ENCODE measurements at places on chromosomes 3 and 15. TPM values are rescaled to one million over a fixed set of nuclear protein-coding genes. Genes with fewer than 3 reads are reported as not detected.

GRCh38 chr15:80699981-80700380, 4.9 kb downstream of the ABHD17C start:
- DNase-seq: no peak

DNA sequence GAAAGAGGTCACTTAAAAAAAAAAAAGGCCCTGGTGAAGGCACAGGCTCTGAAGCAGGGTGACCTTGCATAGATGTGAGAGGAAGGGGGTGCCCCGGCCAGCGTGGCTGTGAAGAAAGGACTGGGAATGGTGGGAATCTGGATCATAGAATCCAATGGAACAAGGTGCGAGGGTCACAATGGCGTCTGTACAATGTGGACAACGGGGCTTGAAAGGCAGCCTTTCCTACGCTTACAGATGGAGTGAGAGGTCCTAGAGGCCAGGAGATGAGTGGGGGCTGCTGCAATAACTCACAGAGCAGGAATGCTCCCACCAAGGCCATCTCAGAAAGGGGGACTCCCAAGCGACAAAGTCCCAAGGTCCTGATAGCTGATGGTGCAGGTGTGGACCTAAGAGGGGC, 162.2 kb downstream of the ATP10A start:
- no peak for DNase-seq

DNA sequence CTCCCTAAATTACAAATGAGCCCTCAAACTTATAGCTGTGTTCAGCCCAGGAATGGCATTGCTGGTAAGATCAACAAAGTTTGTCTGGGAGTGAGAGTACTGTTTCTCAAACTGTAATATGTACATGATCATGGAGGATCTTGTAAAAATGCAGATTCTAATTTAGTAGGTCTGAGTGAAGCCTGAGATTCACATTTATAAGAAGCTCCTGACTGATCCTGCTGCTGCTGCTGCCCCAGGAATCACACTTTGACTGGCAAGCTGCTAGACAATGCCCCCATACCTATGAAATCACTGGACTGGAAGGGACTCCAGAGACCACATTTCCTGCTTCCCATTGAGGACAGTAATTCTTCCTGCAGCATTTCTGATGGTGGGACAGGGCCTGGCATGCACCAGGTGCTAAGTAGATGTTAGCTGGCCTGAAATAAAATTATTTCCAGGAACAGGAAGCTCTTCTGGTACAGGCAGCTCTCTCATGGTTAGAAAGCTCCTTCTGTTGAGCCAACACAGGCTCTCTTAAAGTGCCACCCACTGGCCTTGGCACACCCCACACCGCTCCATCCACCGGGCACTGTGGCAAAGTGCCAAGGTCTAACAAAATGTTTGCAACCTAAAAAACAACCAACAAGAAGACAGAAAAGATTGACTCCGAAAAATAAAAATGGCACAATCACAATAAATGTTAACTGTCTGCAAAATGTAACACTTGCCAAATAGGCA, 36.7 kb upstream of the ZNF710 start:
- DNase-seq: no peak

- no peak for DNase-seq
Measured at GRCh38 chr15:40647523-40647922, 47.5 kb upstream of the RAD51 start.

- DNase-seq: no peak
Measured at GRCh38 chr3:134313847-134314587, 60.2 kb downstream of the AMOTL2 start.

GRCh38 chr3:113174801-113175485, 36.4 kb upstream of the BOC start:
- DNase-seq: peak; percentile 80

- no peak for DNase-seq
Measured at GRCh38 chr15:40054605-40054854, 15.5 kb upstream of the SRP14 start.

DNA sequence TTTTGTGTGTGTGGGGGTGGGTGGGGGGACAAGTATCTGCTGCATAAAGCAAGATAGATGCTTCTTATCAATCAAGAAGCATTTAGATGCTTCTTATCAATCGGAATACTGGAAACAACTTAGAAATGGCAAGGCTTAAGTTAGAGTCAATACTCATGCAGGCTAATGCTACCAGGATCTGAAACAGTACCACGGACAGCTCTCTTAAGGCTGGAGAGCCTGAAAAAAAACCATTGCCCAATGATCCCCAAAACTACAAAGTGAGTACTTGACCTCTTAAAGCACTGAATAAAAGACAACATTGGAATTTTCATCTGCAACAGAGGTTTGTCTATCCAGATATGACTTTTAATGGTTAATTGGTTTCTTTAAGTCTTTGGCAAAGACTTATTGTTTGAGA, 262.3 kb downstream of the GAP43 start:
- DNase-seq: peak; percentile 15

DNA sequence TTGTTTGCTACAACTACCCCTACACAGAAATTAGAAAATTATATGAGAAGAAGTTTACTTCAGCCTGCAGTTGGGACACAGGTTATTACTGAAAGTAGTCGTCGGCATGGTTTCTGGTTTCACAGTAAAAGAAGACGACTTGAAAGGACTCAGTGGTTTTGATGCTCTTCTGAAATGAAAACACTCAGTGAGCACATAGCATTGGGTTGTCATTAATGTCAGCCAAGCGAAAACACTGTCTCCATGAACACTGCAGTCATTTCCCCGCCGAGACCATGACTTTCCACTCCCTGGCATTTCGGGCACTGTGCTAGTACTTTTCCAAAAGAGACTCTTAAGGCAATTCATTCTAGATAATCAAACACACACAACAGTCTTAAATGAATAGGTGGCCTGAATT, 69.2 kb upstream of the ICE2 start:
- no peak for DNase-seq

DNA sequence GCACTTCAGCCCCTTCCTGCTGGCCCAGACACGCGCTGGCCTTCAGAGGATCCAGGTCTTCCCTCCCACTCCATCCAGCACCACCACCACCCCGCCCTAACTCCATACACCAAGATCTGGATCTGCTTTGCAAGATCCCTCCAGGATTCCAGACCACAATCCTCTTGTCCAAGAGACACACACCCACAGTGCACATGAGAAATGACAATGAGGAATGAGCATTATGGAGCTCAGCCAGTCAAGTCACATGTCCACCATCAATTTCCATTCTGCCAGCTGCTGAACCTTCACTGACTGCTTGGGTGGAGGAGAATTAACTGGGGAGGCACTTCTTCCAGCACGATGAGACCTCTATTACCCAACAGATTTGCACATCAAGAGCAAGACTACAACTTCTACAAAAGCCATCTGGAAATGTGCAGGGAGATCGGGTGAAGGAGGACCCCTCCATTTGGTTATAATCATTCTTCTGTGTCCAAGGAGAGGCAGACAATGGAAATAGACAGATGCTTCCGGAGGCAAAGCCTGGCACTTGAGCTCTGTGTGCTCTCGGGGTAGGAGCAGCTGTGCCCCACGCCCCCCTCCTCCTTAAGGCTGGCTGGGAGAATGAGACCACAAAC, 12.3 kb upstream of the SPATA12 start:
- DNase-seq: peak; percentile 15

NANOGP8 gene
- total RNA-seq: 0.32 TPM

HYKK gene
- total RNA-seq: 2.3 TPM

BFSP2 gene
- not detected for total RNA-seq

CCDC33 gene
- 0.86 TPM for total RNA-seq

TAGLN3 gene
- not detected for total RNA-seq

GOLGA8S gene
- under 0.01 TPM for total RNA-seq

CMTM8 gene
- not detected for total RNA-seq

LDHAL6B gene
- total RNA-seq: not detected

DUOXA2 gene
- not detected for total RNA-seq

KBTBD13 gene
- not detected for total RNA-seq
